ENCODE measurements at places on chromosomes 1 and 21.

- DNase-seq: no peak
Measured at GRCh38 chr1:232767305-232768074, 37.7 kb upstream of the MAP10 start.

- no peak for DNase-seq
Measured at GRCh38 chr1:183030053-183030452, 6.8 kb downstream of the LAMC1 start.

GRCh38 chr1:147556643-147557042 lies 15.3 kb downstream of the BCL9 start:
- no peak for DNase-seq

- peak; percentile 35 for DNase-seq
Measured at GRCh38 chr21:36917471-36918158, 48.9 kb downstream of the HLCS start.
